ENCODE measurements at places on chromosomes 1 and 21.

DNA sequence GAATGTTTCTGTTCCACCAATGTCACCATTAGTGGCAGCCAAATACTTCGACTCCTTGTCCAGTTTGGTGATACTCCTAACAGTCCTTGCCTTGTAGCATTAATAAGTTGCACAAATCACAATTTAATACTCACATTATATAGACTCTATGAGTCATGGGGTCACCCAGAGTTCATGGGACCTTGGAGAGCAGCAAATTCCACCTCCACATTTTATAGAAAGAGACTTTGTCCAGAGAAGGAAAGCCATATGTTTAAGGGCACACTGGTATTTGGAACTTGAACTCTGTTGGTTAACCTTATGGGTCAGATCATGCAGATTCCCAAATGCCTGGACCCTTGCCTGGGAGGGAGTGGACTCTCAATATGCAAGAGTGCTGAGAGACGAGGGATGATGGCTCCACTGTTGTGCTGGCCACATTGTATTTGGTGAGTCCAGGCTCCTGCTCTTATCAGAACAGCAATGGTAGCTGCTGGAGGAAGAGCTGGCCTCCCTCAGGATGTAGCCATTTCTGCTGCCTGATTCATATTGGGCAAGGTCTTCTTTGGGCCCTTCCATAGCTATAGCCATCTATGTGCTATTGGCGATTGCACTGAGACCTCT, 30.6 kb downstream of the DNAJC6 start:
- DNase-seq, result no peak

DNA sequence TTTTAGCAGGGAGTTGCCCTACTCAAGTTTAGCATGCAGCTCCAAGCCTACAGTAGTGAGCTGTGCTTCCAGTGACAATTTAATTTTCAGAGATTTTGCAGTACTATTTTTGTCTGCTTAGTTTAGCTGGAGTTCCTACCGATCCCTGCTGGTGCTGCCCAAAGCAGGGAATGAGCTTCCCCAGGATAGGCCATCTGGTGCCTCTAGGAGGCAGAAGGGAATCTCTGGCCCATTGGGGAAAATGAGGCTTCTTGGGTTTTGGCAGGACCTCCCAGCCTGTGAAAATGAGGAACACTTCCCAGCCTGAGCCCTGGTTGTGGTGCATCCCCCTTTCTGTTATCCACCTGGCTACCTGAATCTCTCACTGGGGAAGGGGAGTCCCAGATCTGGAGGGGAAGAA, 149.2 kb downstream of the RASAL2 start:
- no peak for DNase-seq

GRCh38 chr1:6358144-6358624, 35.4 kb downstream of the ACOT7 start:
- DNase-seq, result no peak

DNA sequence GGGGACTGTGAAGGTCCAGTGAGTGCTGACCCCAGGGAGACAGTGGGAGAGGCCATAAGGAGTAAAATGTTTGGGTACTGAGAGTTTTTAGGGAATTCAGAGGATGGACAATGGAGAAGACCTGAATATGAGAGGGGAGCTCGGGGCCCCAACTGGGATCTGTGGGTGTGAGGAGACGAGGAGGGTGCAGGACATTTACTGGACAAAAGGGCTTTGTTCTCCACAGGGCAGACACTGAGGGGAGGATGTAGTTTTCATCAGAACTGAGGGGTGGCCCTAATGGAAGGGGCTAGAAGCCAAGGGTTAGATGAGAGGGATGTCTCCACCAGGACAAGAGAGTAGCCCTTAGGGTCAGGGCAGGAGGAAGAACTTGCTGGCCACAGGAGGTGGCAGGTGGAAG, 30.0 kb downstream of the TMCC2 start:
- DNase-seq, result no peak

DNA sequence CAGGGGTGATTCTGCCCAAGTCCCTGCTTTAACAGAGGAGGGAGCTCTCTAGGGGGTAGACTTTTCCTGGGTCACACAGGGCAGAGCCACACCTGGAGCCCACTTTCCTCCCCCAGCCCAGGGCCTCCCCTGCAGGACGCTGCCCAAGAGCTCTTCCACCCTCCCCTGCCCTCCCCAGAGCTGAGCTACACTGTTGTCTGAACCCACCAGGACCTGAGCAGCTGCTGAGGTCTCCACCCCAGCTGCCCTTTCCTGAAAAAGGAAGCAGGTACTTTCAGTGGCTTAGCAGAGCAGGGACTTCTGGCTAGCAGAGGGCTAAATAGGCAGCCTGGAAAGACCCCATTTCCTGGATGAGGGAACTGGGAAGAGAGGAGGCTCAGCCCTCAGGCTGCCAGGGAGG, 169.3 kb upstream of the ETV3 start:
- DNase-seq, result no peak

- no peak for DNase-seq
Measured at GRCh38 chr21:45496151-45496967, 45.9 kb downstream of the SLC19A1 start.

GRCh38 chr21:15682186-15682895, 47.4 kb upstream of the USP25 start:
- DNase-seq, result no peak

DNA sequence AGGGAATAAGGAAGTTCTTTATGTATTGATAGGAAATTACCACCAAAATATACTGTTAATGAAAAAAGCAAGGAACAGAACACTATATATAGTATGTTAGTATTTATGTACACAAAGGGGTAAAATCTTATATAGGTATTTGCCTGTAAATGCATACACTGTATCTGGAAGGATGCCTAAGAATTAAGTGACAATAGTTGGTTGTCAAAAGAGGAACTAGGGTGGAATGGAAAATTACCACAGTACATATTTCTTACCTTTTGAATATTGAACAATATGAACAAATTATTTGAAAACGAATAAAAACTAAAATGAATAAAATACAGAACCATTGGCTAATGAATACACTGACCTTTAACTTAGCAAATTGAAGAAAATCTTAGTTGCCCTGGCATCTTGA, 13.6 kb downstream of the ARPC5 start:
- DNase-seq, result no peak

DNA sequence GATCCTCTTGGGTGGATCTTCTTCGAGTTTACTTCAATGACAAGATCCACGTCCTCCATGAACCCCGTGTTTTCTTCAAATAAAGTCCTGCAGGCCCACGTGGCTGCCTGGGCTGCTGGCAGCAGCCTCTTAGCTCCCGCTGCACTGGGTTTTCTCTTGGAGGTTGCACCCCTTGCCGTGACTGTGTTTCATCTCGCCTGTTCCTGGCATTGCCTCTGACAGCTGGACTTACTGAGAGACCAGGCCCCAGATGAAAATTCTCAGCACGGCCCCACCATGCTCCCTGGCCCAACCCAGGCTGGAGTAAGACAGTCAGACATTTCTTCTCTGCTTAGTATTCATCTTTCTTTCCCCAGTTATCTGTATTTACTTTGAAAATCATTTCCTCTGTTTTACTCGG, 274.8 kb upstream of the RUNX1 start:
- DNase-seq, result no peak

- peak; percentile 96 for DNase-seq
Measured at GRCh38 chr1:182143154-182143657, 81.7 kb upstream of the ZNF648 start.

- DNase-seq, result no peak
Measured at GRCh38 chr1:110292031-110292741, 47.0 kb upstream of the RBM15 start.

- no peak for DNase-seq
Measured at GRCh38 chr1:92184632-92185031, 33.1 kb upstream of the C1orf146 start.

DNA sequence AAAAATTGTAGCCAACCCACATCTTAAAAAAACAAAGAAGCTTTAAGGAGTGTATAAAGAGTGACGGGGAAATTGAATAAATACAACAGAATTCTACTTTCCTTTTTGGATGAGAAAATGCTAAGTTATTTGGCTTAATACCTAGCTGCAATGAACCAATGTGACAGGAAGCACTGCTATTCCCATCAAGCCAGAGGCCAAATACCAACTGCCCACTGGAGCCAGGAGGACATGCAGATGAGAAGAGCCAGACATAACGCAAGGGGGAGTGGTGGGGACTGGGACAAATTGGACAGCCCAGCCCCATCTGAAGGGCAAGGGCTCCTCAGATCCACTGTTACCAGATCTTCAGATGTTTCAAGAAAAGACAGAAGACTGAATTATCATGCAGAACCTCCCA, 25.7 kb downstream of the DNAJC11 start:
- no peak for DNase-seq

DNA sequence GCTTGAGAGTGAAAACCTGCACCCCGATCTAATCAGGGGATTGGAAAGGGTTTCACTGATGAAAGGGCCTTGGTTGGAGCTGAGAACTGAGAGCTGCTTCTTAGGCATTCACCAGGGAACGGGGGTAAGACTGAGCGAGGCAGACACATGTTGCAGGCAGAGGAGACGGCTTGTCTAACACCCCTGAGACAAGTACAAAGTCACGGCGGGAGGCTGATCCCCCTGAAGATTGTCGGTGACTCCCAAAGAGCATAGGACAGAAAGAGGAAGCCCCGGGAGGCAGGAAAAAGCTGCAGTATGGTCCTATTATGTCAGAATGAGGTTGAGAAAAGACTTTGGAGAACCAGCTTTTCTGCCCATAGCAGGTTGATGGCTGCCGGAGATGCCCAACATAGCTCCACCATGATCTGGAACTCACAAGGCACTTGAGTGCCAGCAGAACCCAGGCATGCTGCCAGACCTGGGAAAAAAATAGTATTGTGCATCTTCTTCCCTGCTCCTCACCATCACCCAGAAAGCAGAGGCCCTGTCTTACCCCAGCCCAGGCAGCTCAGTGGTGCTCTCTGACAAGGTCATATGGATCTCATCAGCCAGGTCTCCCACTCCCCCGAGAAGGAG, 463.9 kb upstream of the PROX1 start:
- no peak for DNase-seq

DNA sequence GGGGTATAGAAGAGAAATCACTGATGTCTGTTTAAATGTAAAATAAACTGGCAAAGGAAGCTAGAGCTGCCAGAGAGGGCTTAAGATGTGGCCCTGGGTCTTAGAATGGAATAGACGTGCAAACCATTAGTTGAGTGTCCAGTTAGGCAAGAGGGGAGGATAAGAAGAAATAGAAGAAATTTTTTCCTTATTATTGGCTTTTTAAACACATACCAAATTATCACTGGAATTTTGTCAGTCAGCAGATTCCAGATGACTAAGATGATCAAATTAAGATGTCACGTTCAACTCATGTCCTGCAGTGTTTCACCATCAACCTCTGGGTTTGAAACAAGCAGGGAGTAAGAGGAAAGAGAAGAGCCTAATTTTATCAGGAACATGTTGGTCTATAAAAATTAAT, 71.6 kb upstream of the C1orf21 start:
- no peak for DNase-seq

DNA sequence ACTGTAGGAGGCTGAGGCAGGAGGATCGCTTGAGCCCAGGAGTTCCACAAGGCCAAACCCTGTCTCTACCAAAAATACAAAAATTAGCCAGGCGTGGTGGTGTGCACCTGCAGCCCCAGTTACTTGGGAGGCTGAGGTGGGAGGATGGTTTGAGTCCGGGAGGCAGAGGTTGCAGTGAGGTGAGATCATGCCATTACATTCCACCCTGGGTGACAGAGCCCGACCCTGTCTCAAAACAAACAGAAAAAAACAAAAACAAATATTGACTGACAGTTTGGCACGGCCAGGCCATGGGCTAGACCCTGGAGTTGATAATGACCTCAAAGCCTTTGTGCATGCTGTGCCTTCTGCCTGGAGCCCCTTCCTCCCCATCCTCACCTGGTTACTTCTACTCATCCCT, 19.2 kb upstream of the RSPO1 start:
- no peak for DNase-seq

DNA sequence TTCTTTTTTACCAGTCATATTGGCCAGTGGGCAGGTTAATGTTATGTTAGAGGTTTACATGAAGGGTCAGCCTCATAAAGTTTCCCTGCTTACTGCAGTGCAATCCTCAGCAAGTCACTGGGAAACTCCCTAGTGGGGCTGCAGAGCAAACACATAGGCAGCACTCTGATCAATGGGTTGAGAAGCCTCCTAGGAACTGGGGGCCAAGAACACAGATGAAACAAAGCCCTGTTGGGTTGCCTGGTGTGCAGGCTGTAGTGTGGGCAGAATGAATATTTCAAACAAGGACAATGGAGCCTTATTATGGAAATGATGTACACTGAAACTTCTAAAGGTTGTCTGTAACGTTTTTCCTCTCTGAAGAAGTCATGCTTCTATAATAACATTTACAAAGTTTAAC, 431.6 kb upstream of the PTBP2 start:
- DNase-seq, result no peak

DNA sequence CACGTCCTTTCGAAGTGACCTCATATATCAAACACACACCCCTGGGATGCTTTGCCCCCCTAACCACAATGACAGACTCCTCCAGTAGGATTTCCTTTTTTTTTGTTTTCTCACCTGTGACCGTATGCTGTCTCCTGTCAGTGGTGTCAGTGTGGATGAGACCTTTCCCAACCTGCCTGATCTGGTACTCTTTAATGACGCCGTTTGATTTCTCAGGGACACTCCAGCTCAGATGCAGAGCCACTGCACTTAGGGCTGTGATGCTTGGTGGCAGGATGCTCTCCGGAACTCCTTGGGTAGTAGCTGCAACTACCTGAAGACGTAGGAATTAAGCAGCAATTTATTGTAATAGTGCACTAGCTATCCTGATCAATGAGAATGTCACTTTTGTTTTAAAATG, 212.6 kb downstream of the KCTD3 start:
- DNase-seq, result no peak

GRCh38 chr21:26572702-26573381, at the start of gene CYYR1:
TSS of gene CYYR1 (minus strand) at chr21:26573286. CDS start at chr21:26572940, 346 bp downstream.
- no peak for DNase-seq

DNA sequence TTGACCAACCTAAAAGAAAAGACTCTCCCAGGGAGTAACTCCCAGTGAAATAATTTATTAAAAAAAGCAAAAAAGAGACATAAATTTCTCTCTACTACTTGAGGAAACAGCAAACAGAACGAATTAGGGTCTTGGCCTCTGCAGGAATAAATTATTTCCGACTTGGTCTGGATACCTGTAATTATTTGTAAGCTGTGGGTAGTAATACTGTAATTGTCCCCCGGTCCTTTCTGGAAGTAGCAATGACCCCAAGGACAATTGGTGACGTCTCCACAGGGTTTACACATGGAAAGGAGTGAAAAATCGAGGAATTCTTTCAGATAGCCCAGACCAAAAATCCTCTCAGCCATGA, 3.7 kb upstream of the SIM2 start:
- no peak for DNase-seq

- DNase-seq, result no peak
Measured at GRCh38 chr1:107879927-107880326, 85.1 kb downstream of the VAV3 start.

DNA sequence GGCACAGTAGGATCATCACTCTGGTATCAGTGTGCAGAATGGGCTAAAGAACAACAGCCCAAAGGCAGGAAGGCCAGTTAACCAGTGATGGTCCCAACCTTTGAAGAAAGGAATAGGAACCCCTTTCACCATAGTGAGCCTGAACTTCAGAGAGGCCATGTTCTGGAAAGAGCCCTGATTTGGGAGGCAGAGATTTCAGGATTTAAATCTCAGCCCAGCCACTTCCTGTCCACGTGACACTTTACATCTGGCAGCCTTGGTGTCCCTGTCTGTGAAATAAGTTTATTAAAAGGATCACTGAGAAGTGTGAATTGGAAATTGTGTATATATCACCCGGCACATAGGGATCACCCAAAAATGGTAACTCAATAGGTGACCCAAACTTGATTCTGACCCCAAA, 13.0 kb downstream of the MATN1 start:
- DNase-seq, result no peak

GRCh38 chr1:43882763-43883162, 50.8 kb upstream of the ARTN start:
- DNase-seq, result no peak

- no peak for DNase-seq
Measured at GRCh38 chr1:59601041-59601441, 213.7 kb upstream of the HOOK1 start.

- no peak for DNase-seq
Measured at GRCh38 chr1:203985044-203985443, 87.9 kb upstream of the SOX13 start.
